ENCODE measurements at places on chromosomes 6 and 20. TPM values are rescaled to one million over a fixed set of nuclear protein-coding genes. Genes with fewer than 3 reads are reported as not detected.

TDRD6 gene
- 0.06 TPM for polyA plus RNA-seq

STMND1 gene
- not detected for polyA plus RNA-seq

PDE10A gene
- polyA plus RNA-seq = 1.1 TPM

KCNG1 gene
- 35.0 TPM for polyA plus RNA-seq

MTCH1 gene
- 169 TPM for polyA plus RNA-seq

METTL24 gene
- polyA plus RNA-seq = 0.17 TPM

CTAGE9 gene
- polyA plus RNA-seq = not detected

PAK5 gene
- polyA plus RNA-seq = 0.49 TPM
